Esophagus squamous epithelium (tissue), 5 donors: ENCODE measurements at places on chromosomes 1 and 21.

GRCh38 chr1:10075732-10076131 is 43.0 kb downstream of the UBE4B start:
- no peak for DNase-seq

DNA sequence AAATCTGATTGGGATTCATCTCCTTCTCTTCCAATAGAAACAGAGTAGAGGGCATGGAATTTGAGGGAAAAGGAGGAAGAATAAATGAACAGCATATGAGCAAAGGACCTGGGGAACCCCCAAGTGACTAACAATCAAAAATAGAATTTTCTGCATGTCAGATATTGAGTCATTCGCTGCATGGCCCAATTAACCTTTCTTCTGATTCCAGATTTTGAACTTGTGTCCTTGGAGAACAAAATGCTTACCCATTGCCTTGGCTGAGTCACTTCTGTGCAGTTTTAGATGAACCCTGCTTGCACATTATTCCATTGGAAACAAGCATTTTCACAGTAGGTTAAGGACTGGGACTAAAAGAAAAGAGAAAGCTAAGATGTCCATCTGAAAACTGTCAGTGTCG is 390.5 kb downstream of the ST6GALNAC3 start:
- DNase-seq: no peak

- DNase-seq: no peak
Measured at GRCh38 chr1:211874521-211875347, 44.2 kb upstream of the LPGAT1 start.

- DNase-seq: no peak
Measured at GRCh38 chr1:53929246-53929960, 16.1 kb downstream of the IFT25 start.

DNA sequence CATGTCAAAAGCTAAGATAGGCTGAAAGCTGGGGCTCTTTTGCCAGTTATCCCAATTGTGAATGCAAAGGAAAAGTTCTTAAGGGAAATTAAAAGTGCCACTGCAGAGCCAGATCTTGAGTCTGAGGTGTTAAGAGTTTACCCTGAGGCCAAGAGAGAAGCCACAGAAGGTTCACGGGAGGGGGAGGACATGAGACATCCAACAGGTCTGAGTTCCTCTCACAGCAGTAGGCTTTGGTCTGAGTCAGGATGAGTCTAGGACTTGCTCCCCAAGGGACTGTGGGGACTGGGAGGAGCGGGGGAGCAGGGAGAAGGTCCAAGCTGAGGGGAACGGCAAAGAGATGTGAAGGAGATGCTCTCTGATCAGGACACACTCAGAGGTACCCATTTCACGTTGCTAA is 411.2 kb upstream of the CAMK1G start:
- DNase-seq: no peak

DNA sequence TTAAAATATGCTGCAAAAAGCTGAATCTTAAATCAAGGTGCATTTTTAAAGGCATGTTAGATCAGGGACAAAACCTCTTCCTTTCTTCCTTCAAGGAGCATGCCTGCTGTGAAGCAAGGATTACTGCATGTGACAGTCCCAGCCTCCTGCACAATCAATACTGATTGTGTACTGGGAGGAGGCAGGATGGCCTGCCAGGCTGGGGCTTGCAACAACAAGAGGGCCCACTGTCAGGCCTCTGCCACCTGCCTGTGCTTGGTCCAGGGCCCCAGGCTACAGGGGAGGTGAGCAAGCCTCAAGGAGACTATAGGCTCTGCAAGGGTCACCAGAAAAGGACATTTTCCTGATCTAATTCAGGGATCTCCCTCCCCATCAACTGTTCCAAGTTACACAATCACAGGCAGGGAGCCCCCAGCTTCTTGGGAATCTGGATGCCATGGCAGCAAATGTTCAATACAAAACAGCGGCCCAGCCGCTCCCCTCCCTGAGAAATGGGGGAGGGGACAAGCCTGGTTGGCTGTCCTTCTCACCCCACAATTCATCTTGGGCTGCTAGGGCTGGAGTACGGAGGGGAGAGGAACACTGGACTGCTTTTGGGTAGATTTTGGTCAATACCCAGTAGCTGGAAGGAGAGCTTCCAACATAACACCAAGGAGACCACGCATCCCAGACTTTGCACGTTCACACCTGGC is 76.7 kb downstream of the SSBP3 start:
- DNase-seq: no peak

DNA sequence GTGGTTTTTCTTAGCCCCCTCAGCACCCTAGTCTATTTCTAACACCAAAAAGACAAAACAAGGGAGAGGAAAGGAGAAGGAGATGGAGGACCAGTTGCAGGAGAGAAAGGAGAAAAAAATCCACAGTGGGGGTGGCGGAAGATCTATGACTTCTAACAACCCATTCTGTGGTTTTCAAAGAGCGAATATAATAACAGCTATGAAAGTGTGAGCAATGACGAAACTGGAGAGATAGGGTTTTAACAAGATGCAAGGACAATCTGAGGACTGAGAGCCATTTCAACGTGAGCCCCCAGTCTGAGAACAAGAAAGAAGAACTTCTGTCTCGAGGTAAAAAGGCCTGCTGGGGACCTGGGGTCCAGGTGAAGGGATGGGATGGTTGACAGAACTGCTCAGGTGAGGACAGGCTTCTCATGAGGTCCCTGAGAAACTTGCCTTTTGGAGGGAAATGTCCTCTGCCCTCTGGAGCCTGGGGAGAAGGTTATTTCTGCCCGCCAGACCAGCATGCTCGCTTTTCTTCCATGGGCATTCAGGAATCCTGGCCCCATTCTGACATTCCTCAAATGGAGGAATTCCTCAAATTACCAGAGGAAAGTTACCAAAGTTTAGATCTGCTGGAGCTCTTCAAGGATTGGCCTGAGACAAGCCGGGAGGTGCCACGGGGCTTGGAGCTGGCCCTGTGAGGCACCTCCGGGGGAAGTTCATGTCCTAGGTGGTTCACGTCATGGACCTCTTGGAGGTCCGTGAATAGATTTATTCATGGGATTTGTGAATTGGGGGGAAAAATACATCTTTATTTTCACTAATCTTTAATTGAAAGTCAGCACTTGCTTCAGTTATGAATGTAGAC is at the start of gene CD160:
CD160 (plus strand) TSS at position 270 of the 850 bp plus-strand sequence. CDS start 8,829 bp downstream, outside the sequence.
- DNase-seq: no peak
